ENCODE measurements at places on chromosomes 7 and 10. TPM values are rescaled to one million over a fixed set of nuclear protein-coding genes. Genes with fewer than 3 reads are reported as not detected.

The PIK3AP1 gene
- total RNA-seq, result 9.1 TPM

The EPO gene
- total RNA-seq, result not detected

The AUTS2 gene
- total RNA-seq, result 2.2 TPM

The CRHR2 gene
- total RNA-seq, result not detected

The CALML3 gene
- total RNA-seq, result not detected

The MINDY4 gene
- total RNA-seq, result 0.32 TPM

The RAB18 gene
- 53.6 TPM for total RNA-seq

The CHRM2 gene
- not detected for total RNA-seq

The WEE2 gene
- total RNA-seq, result not detected

The ERVW-1 gene
- total RNA-seq, result 0.23 TPM

The GHRHR gene
- total RNA-seq, result not detected

The FAM237B gene
- total RNA-seq, result not detected

The EBLN1 gene
- not detected for total RNA-seq

The FAM241B gene
- total RNA-seq, result 9.0 TPM

The TMEM236 gene
- total RNA-seq, result 0.05 TPM

The CPN1 gene
- not detected for total RNA-seq

The ZCCHC24 gene
- total RNA-seq, result 0.74 TPM

The ANLN gene
- total RNA-seq, result 117 TPM

The SCART1 gene
- 2.1 TPM for total RNA-seq

The HABP2 gene
- total RNA-seq, result not detected

The LBX1 gene
- total RNA-seq, result not detected

The SLIT1 gene
- total RNA-seq, result 0.99 TPM

GRCh38 chr7:78284945-78285344 is 486.4 kb downstream of the PHTF2 start:
- no peak for DNase-seq

DNA sequence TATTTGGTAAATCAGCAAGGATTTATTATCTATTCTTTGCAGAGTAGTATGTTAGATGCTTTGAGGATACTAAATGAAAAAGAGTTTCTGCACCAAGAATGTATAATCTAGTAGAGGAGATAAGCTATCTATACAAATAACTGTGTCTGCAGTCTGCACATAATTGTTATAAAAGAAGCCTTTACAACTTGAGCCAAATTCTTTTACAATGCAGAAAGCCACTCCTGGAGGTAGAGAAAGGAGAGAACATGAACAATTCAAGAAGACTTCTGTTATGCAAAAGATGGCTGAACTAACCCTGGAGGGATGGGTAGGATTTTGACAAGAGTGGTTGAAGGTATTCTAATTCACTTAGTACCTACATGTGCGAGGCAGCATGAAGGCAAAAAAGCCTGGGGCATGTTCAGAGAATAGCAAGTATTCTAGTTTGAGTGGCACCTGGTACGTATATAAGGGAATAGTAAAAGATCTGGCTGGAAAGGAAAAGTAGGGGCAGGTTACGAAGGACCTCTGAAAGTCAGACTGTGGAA is 251.1 kb upstream of the KAT6B start:
- DNase-seq, result no peak

DNA sequence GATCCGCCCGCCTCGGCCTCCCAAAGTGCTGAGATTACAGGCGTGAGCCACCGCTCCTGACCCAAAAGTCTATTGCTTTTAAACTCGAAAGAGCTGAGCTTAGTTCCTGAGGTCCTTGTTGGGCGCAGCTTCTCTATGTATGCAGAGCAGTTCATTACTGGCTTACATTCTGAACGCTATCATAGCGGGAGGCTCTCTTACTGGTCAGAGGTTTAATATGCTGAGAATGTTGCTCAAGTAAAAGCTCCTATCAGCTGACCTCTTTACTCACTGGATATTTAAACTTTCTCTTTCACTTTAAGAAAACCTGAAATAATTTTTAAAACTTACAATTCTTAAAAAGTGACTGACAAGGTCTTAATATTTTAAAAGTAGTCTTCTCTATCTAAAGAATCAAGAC is 160.8 kb upstream of the WNT16 start:
- no peak for DNase-seq

DNA sequence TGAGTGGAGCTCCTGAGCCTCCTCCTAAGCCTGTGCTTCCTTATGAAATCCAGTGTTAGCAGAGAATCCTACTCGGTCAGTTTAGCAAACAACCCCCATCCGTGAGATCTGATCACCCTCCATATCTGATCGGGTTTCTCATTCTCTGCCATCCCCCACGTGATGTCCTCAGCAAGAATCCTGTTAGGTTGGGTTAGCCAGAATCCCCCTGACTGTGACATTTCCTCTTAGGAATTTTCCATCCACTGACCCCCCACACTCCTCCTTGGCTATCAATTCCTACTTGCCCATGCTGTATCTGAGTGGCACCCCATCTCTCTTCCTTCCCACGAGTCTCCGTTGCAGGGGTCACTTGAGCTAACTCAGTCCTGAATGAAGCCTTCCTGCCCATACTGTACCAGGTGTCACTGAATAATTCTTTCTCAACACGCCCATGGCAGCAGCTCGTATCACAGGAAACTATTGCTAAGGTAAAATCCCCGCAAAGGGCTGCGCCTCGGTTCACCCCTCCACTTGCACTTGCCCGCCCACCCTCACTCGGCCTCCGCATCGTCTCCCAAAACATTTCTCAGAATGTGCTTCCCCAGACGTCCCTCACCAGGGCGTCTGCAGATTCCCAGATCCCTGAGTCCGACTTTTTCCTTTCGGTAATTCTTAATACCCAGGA is 44.1 kb downstream of the MYOF start:
- DNase-seq, result no peak

GRCh38 chr10:132677473-132678227 is 108.3 kb downstream of the NKX6-2 start:
- no peak for DNase-seq

- no peak for DNase-seq
These were observed 66.8 kb downstream of the TRIL start for GRCh38 chr7:28891192-28891875.

GRCh38 chr7:151809146-151809863 is 67.6 kb downstream of the PRKAG2 start:
- DNase-seq, result no peak

DNA sequence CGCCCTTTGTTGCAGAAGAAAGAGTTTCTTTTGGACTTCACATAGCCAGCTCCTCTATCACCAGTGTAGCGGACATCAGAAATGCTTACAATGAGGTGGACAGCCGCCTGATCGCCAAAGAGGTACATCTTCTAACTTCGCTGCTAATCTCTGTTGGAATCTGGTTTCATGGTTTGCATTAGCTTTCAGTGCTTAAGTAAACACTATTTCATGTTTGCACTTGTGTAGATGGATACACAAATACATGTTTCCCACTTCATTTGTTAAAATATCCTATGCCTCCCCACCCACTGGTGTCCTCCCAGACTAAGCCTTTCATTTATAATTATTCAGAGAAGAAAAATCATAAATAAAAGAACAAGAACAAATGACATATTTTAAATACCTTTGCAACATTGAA is 103.9 kb downstream of the WDFY4 start:
- no peak for DNase-seq

DNA sequence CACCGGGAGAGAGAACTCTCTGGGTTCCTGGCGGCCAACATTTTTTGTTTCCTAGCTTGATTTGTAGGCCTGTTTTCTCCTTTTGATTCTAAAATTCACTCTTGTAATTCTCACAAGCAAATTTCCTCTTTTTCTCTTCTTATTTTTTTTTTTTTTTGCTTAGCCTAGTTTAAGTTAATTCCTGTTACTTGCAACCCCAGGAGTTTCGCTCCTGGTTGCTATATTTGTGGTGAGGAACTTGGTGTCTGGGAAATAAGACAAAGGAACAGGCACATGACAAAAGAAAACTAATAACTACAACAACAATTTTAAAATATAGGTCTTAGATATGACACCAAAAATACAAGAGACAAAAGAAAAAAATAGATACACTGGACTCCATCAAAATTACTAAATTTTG is 6.7 kb downstream of the AOAH start:
- DNase-seq, result no peak

- DNase-seq, result no peak
These were observed 29.5 kb upstream of the HYCC1 start for GRCh38 chr7:23043441-23043840.

GRCh38 chr7:137577184-137577583 is 233.7 kb upstream of the PTN start:
- DNase-seq, result no peak

- DNase-seq, result no peak
These were observed 27.3 kb upstream of the CYP3A5 start for GRCh38 chr7:99707096-99707495.

- no peak for DNase-seq
These were observed 198.8 kb upstream of the YAE1 start for GRCh38 chr7:39367451-39367850.

DNA sequence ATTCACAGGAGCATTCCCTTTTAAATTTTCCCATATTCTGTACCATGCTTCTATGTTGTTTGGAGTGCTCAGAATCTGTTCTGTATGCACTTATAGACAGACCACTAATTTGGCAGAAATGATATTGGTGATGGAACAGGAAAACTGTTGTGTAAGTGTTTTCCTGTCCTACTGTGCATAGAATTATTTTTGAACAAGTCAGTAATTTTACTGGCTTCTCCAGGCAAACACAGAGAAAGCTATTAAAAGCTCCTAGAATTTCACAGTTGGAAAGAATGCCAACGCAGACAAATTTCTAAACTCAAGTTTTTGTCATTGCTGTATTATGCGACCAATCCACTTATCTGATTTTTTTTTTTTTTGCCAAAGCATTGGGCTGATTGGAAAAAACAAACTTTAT is 55.7 kb downstream of the ANKMY2 start:
- DNase-seq, result no peak

DNA sequence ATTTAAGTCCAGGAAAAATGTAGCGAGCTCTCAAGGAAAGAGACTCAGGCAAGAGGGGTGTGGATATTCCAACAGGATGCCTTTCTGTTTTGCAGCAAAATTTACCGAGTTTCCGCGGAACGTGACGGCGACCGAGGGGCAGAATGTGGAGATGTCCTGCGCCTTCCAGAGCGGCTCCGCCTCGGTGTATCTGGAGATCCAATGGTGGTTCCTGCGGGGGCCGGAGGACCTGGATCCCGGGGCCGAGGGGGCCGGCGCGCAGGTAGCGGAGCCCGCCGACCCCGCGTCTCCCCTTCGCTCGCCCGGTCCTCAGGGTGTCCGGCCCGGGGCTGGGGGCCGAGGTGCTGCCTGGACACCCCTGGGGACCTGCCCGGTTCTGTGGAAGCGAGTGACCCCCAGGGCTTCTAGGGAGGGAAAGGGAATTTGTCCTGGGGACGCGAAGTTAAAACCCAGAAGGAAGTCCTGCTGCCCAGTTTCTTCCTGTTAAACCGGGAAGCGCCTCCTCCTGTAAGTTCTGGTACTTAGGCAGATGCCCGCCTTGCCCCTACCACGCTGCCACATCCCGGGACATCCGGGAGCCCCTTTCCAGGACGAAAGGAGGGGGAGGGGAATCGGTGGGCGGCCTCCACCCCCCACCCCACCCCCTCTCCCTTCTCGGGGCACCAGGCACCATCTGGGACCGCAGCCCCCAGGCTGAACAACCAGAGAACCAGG is 2.5 kb downstream of the VSTM2A start:
- DNase-seq, result no peak

DNA sequence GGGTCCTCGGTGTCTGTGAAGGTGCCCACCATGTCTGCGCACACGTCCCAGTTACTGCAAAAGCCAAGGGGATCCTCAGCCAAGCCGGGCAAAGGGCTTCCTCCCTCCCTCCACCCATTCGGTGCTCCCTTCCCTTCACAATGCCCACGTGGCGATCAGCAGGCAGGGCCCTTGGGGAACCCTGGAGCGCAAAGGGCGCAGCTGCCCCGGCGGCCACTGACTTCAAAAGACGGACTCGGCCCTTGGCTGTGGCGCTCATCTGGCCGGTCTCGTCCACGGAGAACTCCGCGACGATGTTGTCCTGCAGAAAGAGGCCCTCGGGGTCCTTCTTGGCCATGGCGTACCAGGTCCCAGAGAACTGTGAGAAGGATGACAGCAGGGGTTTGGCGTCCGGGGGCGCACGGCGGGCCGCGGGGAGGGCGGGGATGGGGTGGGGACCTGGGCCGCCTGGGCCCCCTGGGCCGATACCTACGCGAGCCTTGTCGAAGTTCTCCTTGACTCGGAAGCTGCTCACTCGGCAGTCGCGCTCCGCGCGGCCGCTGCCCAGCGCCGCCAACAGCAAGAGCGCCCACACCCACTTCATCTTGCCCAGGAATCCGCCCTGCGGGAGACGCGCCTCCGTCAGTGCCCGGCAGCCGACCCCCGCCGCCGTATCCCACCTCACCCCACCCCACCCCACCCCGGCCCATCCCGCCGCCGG is 439 bp downstream of the RBP4 start:
- no peak for DNase-seq

DNA sequence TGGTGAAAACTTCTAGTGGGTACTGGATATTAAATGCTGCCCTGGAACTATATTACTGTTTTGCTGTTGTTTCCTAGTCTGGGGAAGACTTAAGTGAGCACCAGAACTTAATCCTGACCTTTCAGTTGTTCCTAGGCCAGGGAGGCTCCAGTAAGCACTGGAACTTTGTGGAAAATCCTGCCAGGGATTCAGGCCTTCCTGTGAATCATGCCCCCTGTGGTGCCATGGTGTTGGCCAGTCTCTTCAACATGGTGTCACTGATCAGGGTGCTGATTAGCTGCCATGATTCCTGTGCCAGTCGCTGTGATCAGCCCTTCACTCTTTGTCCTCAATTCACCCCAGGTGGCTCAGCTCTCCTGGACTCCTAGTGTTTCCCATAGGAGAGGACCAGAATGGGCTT is 8.5 kb upstream of the AOAH start:
- no peak for DNase-seq

DNA sequence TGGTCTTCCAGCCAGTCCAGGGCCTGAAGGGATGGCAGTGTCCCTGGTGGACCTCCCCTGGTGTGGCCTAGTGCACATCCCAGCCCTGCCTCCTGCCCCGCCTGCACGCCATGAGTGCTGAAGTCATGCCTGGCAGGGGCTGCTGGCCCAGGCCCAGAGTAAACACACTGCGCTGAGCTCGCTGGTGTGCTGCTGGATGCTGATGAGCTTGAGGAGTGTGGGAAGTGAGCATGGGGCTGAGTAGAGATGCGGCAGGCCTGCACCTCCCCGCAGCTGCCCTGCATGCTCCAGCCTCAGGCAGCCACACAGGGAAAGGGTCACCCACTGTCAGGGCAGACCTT is 43.2 kb downstream of the HTRA1 start:
- no peak for DNase-seq

- no peak for DNase-seq
These were observed 150.0 kb downstream of the CAMK1D start for GRCh38 chr10:12499076-12499986.

GRCh38 chr7:95874129-95874528 is 101.8 kb downstream of the DYNC1I1 start:
- no peak for DNase-seq

- DNase-seq, result no peak
These were observed at the start of gene TMEM26 for GRCh38 chr10:61452655-61453641. TMEM26 (minus strand) TSS chr10:61453381; CDS start chr10:61453081, 300 bp downstream.

GRCh38 chr7:112238330-112238729 is 31.8 kb downstream of the ZNF277 start:
- DNase-seq, result no peak

- no peak for DNase-seq
These were observed 109.0 kb upstream of the SP4 start for GRCh38 chr7:21318916-21319270.

GRCh38 chr10:120423431-120424197 is 33.4 kb upstream of the PLPP4 start:
- DNase-seq, result peak; percentile 16

- no peak for DNase-seq
These were observed 38.5 kb downstream of the KLHDC10 start for GRCh38 chr7:130108809-130109208.
